ENCODE measurements at places on chromosomes 1 and 21.

- DNase-seq, result no peak
Measured at GRCh38 chr1:234499119-234499942, 20.4 kb upstream of the TARBP1 start.

DNA sequence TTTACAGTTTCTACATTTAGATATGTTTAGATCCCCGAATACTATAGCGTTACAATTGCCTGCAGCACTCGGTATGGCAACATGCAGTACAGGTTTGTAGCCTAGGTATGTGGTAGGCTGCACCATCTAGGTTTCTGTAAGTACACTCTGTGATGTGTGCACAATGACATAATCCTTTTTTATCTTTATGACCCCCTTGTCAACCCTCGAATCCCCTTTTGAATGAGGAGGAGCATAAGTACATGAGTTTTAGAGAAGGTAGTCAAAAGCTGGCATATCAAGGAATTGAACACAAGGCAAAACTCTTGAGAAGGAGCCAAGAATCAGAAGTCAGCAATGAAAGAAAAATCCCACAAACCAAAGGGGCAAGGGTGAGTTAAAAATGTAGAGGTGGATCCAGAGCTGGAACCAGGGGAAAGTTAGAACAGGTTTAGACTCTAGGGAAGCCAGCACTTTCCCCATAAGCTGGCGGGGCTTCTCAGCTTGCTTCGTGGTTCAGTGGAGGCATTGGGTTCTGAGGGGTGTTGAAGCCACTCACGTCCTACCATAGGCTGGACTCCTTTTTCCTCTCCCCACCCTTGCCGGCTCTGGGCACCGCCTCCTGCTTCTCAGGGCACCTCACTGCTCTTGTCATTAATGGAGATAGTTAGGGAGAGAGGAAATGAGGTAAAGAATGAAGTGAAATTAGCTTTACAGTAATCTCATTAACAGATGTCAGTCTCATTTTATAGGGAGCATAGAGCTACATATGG lies 31.3 kb downstream of the OLFML3 start:
- no peak for DNase-seq

DNA sequence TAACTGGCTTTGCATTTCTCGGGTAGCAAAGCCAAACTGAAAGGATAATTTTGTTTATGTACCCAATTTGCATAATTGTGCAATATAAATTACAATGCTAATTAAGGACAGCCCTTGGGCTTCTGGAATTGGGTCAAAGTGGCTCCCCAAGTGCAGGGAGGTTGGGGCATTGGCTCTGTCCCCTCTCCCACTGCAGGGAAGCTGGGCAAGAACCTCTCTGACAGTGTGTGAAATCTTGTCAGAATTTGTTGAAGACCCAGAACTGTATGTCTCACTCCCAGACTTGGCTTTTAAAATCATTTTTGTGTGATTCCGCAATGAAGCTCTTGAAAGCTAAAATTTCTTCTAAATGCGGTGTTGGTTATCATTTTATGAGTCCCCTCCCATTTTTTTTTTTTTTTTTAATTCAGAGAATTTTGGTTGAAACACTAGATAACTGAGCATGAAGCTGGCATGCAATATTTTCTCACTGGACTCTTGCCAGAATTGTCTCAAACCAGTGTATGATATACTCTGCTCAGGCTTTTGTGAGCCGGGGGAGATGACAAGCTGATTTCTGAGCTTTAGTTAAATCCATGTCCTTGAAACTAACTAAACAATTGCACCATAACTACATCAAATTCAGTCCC lies 878.9 kb upstream of the CXADR start:
- peak; percentile 48 for DNase-seq

DNA sequence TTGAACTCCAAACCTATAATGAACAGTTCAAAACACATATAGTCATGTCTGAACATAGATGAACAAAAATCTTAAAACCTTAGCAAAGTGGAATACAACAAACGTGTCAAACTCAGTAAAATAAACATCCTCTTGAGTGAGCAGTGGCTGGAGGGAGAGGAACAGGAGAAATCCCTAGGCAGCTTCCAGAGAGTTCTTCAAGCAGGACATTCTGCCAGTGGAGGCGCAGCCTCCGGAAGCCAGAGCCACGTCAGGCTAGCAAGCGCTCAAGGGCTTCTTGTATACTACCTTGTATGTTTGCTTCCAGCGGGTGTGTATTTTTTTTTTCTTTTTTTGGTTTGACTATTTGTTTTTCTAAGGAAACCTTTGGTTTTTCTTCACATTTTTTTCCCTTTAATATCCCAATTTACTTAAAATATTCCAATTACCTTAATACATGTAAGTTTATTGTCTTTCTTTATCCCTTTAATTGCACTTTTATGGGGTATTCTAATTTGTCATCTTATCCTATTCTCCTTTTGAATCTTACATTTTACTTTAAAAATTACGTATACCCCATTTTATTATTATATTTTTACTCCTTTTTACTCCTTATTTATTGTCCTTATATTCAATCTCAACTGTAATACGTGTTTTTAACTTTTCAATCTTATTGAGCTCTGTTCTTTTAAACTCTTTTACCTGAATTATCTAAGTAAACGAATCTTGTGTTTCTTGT lies 42.0 kb downstream of the COLGALT2 start:
- no peak for DNase-seq

DNA sequence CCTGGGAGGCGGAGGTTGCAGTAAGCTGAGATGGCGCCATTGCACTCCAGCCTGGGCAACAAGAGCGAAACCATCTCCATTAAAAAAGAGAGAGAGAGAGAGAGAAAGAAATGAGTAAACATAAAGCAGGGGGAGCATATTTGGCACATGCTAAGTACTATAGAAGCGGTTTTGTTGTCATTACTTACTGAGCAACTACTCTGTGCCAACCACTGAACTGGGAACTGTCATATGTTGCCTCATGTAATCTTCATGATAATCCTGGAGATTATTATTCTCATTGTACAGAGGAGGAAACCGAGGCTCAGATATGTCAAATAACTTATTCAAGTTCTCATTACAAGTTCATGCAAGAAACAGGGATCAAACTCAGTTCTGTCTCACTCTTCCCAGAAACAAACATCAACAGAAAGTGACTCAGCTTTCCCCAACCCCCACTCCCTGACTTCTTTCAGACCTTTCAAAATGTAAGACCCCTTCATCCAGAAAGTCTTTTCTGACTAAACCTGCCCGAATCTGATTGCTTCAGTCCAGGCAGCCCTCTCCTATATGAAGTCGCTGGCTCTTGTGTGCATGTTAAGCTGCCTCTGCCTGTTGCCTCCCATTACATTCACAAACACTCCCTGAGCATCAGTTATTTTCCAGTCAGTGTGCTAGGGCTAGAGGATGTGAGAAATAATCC lies 23.5 kb downstream of the LAMB3 start:
- no peak for DNase-seq

- DNase-seq, result no peak
Measured at GRCh38 chr1:208603721-208604120, 359.5 kb upstream of the PLXNA2 start.

GRCh38 chr1:207909687-207910086 lies 1.2 kb downstream of the CD34 start:
- DNase-seq, result no peak

GRCh38 chr1:164709541-164710278 lies 150.7 kb downstream of the PBX1 start:
- no peak for DNase-seq

DNA sequence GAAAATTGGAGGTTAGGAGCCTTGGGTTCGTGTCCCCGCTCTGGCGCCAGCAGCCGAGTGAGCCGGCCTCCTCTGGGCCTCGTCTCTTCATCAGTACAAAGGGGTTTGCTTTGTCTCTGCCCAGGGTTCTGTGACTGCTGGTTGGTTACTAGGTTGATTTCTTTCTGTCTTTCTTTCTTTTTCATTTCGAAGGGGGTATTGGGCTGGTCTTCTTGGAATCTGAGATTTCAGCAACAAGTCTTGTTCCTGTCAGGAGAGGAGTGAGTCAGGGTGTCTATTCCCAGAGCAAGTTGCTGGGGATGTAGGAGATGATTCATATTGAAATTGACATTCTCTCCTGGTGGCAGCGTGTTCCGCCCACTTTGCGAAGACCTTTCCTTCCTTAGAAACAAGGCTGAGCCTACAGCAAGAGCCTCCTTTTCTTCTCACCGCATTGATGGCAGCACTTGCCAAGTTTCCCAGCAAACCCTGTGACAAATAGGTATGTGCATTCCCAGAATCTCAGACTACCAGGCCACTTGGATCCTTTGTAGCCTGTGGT lies 79.2 kb downstream of the MAN1C1 start:
- DNase-seq, result no peak

- no peak for DNase-seq
Measured at GRCh38 chr1:183126528-183126927, 59.5 kb upstream of the LAMC2 start.

GRCh38 chr21:46518983-46519583 lies 60.4 kb downstream of the DIP2A start:
- no peak for DNase-seq

GRCh38 chr21:18743531-18743930 lies 339.9 kb upstream of the TMPRSS15 start:
- no peak for DNase-seq

- DNase-seq, result no peak
Measured at GRCh38 chr1:91712981-91713841, 172.7 kb downstream of the TGFBR3 start.

- no peak for DNase-seq
Measured at GRCh38 chr1:219412772-219413171, 200.1 kb downstream of the ZC3H11B start.

DNA sequence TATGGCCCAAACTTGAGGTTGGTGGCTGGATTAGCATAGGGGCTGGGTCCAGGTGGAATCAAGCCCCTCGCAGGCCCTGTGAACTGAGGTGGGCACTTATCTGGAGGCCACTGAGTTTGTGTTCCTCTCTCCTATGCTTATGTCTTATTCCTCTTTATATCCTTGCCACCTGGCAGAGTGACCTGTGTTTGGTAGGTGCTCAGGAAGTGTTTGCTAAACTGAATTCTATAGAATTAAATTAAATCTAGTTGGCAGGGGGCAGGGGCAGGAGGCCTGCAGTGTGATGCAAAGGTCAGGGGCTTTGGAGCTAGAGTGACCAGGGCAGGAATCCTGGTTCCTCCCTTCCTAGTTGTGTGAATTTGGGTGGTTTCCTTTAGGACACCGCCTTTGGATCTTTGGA lies 1.1 kb upstream of the TMEM9 start:
- no peak for DNase-seq

GRCh38 chr1:93384656-93385055 lies 38.9 kb downstream of the DR1 start:
- no peak for DNase-seq

DNA sequence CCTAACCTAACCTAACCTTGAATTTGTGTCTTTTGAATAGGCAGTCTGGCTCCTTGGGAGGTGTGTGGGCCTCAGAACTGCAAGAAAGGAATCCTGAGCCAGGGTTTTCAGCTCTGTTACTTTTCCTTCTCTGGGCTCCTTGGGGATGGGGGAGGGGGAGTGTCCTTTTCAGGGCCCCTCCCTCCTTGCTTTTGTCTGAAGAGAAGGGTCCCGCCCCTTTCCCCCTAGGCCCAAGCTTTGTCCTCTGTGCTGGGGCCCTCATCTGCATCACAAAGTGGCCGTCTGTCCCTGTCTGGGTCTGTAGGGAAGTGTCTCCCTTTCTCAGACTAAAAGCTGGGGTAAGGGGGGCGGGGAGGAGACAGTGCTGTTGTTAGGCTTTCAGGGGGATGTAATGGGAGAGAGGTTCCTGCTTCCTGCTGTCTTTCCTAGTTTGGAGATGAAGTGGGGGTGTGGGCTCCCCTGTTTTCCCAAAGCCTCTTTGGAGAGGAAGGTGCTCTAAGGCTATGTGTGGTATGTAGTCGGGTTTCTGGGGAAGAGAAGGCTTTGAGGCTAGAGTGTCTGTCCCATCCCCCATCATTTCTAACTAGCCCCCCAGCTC lies 3.1 kb downstream of the AGO1 start:
- no peak for DNase-seq

- DNase-seq, result no peak
Measured at GRCh38 chr1:51973587-51974474, 16.7 kb downstream of the RAB3B start.

- no peak for DNase-seq
Measured at GRCh38 chr21:38925478-38925877, 119.7 kb downstream of the ETS2 start.

DNA sequence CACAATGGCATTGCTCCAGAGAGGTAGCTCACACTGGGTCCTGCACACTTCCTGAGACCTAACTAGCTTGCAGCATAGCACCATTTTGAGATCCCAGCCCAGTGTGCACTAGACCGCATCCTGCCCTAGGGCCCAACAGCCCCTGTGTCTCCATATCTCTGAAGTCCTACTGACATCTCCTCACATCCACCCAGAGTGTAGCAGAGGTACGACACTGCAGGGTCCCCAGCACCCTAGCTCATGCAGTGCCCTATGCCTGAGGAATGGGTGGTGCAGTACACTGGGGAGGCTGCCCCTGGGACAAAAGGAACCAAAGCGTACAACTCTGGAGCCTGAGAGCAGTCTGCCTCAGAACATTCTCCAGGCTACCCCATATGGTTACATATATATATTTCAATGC lies 111.4 kb upstream of the DEPDC1 start:
- DNase-seq, result no peak

DNA sequence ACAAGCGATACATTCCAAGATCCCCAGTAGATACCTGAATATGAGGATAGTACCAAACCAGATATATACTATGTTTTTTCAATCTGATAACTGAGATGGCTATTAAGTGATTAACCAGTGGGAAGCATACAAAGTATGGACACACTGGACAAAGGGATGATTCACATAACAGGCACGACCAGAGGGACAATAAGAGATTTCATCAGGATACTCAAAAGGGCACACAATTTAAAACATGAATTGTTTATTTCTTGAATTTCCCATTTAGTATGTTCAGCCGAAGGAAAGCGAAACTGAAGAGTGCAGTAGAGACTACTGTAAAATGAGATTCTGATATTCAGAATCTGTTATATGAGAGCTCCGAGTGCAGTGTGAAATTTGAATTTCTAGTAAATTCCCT lies 10.6 kb downstream of the ZZZ3 start:
- no peak for DNase-seq

GRCh38 chr21:33587792-33588484 lies 546 bp downstream of the DONSON start:
- no peak for DNase-seq

DNA sequence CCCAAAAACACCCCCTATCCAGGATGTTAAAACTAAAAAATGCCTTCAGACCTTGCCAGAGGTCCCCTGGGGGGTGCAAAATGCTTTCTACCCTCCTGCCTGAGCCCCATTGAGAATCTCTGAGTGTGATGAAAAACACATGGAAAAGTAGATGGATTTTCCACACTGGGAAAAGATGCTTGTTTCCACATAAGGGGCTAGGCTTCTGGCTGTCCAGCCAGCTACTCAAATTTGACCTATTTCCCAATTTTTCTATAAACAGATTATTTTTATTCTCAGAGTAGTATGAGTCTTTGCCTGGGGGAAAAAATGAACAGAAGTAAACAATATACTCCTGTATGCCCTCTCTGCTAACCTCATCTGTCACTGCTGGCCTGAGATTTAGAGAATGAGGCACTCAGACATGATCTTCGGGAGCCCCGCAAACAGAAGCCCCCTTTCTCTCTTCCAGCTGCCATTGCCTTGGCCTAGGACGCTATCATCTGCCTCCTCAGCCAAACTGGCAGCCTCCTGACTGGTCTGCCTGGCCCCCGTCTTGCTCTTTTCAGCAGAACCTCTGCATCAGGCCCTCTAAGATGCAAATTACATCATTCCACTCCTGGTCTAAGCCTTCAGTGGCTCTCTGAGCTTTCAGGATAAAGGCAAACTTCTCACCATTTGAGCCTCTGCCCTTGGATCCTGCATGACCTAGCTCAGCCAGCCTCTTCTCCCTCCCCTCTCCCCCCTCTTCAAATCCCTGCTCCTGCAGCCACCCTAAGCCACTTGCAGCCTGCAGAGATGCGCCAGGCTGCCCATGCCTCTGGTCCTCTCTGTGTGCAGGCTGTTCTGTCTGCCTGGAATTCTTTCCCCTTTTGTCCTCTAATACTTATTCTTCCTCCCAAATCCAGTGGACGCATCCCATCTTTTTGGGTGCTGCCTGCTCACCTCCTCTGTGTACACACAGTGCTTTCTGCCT lies 39.7 kb upstream of the TMEM125 start:
- DNase-seq, result no peak

Data from SK-N-MC (cell line).